Heart right ventricle (tissue), 16 donors: ENCODE measurements at places on chromosomes 6 and 20. TPM values are rescaled to one million over a fixed set of nuclear protein-coding genes. Genes with fewer than 3 reads are reported as not detected.

Gene IL17A
- total RNA-seq: not detected

Gene RARS2
- 18.3 TPM for total RNA-seq

Gene OR2B3
- total RNA-seq: not detected

Gene MUCL3
- total RNA-seq: not detected

Gene MATN4
- not detected for total RNA-seq

- DNase-seq: no peak
Measured at GRCh38 chr6:138638604-138639003, 135.0 kb upstream of the CCDC28A start.

DNA sequence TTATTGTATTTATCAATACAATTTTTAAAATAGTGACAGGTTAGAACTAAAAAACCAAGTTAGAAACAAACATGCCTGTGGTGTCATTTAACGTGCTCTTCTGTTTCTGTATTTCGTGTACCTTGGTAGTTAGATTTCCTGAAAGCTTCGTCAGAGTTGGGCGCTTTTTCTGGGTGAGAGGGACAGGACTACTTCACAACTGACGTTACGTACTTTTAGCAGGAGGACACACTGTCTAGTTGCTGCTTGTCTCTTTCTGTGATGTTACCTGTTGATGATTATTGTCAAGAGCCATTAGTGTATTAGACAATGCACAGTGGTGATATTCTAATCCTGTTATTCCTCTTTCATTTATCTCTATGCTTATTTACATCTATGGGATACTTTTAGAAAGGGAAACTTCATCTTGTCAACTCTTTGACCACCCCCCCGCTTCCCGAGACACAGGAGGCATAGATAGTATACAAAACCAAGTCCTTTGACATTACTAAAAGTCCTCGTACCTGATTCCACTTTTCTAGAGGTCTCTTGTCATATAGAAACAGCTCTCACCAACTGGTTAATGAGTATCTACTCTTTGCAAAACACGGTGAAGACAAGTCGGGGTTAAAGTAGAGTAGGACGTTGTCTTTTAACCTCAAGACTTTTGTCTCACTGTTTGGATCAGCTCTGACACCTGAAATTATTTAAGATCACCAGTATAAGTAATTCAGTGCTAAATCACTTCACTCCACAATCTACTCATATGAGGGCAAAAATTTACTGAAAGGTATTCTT, 96.3 kb downstream of the LYRM2 start:
- DNase-seq: no peak

GRCh38 chr6:93136111-93136510, 283.2 kb downstream of the EPHA7 start:
- DNase-seq: no peak

GRCh38 chr6:137494988-137495702, 951 bp upstream of the OLIG3 start:
- DNase-seq: no peak

GRCh38 chr6:118752803-118753202, 101.4 kb upstream of the CEP85L start:
- no peak for DNase-seq

- DNase-seq: no peak
Measured at GRCh38 chr6:24451581-24452388, 37.6 kb downstream of the GPLD1 start.

GRCh38 chr6:105161421-105161820, 18.4 kb downstream of the POPDC3 start:
- no peak for DNase-seq
